Stimulated activated CD4-positive, alpha-beta T cell treated with anti-CD3 and anti-CD28 coated beads, Interleukin-1b, Interleukin-23, amount 100 ng/mL, for 1 hour (primary cell): ENCODE measurements at places on chromosomes 2 and 18.
A peak's percentile ranks its signal among the peaks of the same experiment; 100 is the strongest.

DNA sequence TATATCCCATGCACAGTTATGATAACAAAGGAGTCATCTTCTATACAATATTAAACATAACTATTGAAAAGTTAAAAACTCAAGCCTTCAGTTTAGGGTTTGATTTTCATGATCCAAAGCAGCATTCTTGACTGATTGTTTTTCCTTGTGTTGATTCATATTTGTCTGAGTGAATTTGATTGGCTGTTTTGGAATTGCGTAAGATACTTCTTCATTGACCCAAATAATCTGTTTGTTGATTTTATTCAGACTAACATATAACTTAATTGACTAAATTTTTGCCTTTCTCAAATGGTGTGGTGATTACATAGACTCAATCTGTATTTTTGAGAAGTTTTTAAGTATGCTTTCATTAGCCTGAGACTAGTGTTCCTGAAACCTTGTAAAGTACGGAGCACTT, 305.7 kb upstream of the TNP1 start:
- DNase-seq = no peak

DNA sequence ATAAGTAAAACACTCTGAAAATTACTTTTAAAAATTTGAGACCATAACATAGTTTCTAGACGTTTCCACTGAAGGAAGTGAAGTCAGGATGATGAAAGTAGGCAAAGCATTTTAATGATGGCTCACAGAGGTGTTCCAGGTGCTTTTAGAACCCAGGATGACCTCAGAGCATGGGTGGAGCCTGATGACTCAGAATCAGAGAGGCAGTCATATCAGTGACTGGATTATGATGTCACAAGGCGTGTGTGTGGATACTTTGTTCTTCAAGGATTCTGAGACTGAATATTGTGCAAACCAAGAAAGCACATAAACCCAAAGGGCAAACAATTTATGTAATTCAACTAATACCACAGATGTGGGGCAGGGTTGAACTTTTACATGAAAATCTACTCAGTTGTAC, 208.0 kb upstream of the FBXO11 start:
- peak; percentile 27 for DNase-seq

- DNase-seq = no peak
These were observed 145.4 kb upstream of the TWIST2 start for GRCh38 chr2:238702276-238703052.

DNA sequence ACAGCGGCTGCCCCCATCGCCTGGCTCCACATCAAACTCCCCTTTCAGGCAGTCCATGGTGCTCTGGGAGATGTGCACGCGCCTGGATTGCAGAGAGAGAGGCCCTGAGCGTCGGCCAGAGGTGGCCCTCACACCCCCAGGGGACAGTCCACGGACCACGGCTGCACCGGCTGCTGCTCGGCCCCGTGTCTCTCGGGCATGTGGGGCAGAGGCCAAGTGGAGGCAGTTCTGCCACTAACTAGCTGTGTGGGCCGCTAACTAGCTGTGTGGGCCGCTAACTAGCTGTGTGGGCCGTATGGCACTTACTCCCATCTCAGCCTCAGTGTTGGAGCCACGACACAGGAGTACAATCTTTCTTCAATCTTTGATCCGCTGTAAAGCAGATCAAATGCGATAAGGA, 45.3 kb downstream of the CENPO start:
- no peak for DNase-seq

GRCh38 chr18:69528435-69528834, 127.7 kb downstream of the DOK6 start:
- no peak for DNase-seq

- no peak for DNase-seq
These were observed 27.6 kb downstream of the MLPH start for GRCh38 chr2:237514474-237515130.

DNA sequence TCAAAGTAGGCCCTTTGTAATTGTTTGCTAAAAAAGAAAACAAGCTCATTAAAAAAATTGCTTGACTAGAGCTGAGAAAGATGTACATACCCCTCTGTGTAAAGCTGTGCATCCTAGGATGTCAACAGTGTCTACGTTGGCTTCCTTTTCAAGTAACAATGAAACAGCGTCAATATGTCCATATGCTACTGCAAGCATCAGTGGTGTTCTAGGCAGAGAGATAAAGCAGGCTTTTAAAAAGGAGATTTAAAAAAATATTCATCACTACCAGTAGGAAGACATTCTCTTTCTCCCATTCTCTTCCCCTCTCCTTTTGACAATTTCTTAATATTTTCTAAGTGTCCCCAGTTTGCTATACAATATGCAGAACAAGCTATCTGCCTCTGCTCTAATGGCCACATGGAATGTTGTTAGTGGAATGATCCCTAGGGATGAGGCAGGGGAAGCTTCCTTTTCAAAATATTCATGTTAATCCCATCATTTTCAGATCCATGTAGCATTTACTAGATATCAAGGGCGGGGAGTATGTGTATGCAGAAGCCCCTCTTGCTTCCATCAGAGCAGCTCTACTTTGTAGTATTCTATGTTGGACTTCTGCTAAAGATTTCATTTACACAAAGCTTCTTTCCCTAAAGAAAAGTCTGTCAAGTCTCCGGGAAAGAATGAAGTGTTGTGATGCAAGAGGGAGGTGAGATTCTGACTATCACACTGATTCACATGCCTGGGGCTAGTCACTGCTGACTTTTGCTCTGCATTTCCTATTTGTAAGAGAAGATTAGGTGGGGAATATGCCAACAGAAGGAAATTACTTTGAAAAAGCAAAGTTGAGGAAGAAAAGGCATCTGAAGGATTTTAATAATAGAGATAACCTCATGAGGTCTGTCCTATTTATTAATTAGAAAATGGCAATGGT, 81.5 kb upstream of the PGAP1 start:
- no peak for DNase-seq

DNA sequence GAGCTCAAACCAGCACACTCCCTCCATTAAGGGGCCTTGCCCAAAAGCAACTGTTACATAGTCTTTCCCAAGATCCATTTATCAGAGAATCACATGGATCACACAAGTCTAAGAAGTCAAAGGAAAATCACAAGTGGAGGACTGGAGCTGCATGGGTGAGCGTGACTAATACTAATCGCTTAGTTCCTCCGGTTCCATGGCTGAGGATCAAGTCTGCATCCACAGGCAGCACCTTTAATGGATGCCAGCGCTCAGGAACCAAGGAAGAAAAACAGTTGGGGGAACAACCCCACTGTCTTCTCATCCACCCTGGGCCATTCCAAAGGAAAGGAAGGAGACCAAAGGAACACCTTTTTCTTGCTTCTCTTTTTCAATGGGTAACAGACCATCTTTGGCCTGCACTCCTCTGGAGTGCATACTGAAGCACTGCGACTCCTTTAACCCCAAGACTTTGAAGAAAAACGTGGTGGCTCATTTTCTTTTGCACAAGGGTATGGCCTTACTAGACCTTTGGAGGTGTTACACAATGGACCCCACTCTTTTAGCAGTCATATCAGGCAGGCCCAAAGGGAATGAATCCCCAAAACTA, 9.2 kb upstream of the WDR33 start:
- no peak for DNase-seq

GRCh38 chr18:54150226-54150625, 74.2 kb downstream of the MBD2 start:
- no peak for DNase-seq

- DNase-seq = no peak
These were observed 290.7 kb downstream of the SOX11 start for GRCh38 chr2:5982903-5983265.

GRCh38 chr18:22191923-22192322, 22.5 kb downstream of the GATA6 start:
- DNase-seq = no peak

DNA sequence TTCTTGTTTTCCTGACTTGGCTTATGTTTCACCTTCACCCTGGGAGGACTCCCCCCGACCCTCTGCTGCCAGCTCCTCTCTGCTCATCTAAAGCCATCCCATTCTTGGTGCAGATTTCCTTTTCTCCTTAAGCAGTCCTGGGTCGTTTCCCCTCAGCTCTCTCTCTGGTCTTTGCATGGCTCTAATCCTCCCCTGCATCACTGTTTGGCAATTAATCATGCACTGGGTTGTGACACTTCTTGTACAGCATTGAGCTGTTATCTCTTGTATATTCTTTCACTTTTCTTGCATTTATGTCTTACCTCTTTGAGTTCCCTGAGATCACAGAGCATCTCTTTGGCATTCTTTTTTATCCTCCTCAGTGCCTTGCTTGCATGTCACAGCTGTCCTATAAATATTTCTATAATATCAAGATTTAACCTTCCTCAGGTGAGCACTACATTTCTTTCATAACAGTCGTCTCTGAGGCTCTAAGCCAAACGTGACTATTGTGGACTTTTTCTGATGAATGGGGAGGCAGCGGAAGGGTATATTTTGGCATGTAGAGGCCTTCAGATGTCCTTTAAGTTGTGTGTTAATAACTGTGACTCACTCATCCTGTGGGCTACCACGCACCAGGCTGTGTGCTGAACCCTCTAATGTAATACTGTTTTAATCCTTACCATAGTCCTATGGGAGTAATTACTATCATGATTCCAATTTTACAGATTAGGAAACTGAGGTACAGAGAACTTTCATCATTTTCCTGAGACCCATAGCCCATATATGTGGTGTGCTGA, 507.5 kb downstream of the SLC4A3 start:
- DNase-seq = no peak

GRCh38 chr2:7620255-7620654, 703.0 kb downstream of the RNF144A start:
- DNase-seq = no peak

GRCh38 chr2:36710858-36711515, 14.5 kb downstream of the VIT start:
- no peak for DNase-seq

GRCh38 chr2:127024769-127025358, 82.1 kb downstream of the BIN1 start:
- no peak for DNase-seq

DNA sequence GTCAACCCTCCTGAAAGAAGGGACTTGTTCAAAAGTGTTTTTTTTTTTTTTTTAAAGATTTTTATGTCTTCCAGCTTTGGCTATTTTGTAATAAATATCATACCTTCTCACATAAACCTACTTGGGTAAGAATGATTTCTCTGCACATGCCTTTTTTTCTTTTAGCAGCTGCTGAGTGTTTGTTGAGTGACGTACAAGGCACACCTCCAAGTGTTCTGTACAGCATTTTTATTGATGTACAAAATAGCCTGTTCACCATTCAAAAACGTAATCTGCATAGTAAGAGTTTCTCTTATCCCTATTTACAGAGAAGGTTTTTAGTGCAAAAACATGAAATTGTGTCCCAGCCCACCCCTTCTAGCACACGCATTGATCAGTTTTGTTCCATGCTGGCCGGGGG, 77.6 kb downstream of the MEP1B start:
- no peak for DNase-seq

- DNase-seq = no peak
These were observed 46.3 kb upstream of the APCDD1 start for GRCh38 chr18:10408131-10408530.

- no peak for DNase-seq
These were observed 75.9 kb downstream of the EVA1A start for GRCh38 chr2:75484840-75485239.

GRCh38 chr2:218896501-218897393, 16.1 kb downstream of the WNT10A start:
- peak; percentile 66 for DNase-seq

- no peak for DNase-seq
These were observed 459.5 kb downstream of the FBXO15 start for GRCh38 chr18:73688161-73688560.

DNA sequence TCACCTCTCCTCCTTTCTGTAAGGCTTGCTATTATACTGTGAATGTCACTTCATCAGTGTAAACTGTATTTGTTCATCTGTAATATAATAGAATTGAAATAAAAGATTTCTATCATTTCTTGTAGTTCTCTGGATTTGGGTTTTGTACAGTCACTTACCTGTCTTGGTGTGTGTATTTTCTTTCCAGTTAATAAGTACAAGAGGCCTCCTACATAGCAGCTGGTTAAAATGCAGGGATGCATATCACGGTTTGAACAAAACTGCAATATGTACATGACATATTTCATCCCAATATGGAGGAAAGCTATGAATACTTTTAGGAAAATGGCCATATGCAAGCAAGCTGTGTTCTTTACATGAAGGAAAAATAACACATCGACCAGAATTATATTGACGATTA, 5.4 kb upstream of the STAT1 start:
- no peak for DNase-seq

GRCh38 chr18:77151772-77152520, 19.4 kb upstream of the MBP start:
- no peak for DNase-seq

DNA sequence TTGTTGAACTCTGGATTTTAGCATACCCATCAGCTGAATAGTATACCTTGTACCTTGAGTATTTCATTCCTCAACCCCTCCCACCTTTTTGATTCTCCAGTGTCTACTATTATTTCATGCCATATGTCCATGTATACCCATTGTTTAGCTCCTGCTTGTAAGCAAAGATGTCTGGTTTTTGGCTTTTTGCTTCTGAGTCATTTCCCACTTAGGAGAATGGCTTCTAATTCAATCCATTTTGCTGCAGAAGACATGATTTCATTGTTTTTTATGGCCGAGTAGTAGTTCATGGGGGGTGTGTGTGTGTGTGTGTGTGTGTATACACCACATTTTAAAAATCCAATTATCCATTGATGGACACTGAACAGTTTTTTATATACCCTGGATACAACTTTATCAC, 24.3 kb upstream of the MOCOS start:
- DNase-seq = no peak

GRCh38 chr2:42663106-42663780, 94.8 kb downstream of the MTA3 start:
- DNase-seq = no peak

DNA sequence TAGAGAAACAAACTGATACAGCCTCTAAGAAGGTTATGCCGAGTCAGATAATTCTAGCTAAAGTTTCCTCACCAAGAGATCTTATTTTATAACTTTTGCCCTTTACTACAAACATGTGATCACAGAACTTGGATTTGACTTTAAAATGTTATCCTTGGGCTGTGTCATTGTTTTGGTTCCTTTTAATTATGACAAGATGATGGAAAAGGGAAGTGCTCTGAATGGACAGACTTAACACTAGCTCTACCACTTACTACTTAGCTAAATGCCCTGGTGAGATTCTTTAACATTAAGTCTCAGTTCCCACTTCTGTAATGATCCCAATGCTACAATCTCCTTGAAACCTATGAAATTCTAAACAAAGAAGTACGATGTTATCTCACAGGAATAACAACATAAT, 69.9 kb downstream of the RTTN start:
- no peak for DNase-seq

GRCh38 chr2:219650426-219651248, 23.2 kb downstream of the SLC4A3 start:
- DNase-seq = no peak

GRCh38 chr18:12060182-12060870, 33.3 kb upstream of the ANKRD62 start:
- no peak for DNase-seq
